NCI-H2171 treated with DMSO at 0.1 percent for 48 hours (cell line): ENCODE measurements at places on chromosomes 12 and 14.

DNA sequence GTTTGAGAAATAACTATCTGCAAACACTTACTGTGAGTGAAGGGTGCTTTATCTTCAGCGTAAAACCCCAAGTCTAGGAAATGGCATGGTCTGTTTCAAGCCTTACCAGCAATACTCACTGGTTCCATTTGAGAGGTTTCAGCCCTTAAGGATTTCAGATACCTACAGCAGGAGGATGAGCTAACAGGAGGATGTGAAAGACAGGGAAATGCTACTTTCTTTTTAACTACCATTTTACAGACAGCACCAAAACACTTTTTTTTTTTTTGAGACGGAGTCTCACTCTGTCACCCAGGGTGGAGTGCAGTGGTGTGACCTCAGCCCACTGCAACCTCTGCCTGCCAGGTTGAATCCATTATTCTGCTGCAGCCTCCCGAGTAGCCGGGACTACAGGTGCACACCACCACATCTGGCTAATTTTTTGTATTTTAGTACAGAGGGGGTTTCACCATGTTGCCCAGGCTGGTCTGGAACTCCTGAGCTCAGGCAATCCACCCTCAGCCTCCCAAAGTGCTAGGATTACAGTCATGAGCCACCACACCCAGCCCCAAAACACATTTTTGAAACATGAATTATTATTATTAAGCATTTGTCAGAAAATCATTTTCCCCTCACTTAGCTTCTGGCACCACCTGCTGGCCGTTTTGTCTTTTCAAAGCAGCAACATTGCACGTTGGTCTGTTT, 4.6 kb downstream of the MTRFR start:
- DNase-seq: peak; percentile 47

GRCh38 chr14:74514471-74514941, 20.9 kb downstream of the ISCA2 start:
- DNase-seq: no peak

- DNase-seq: no peak
These were observed 65.1 kb upstream of the DYNC1H1 start for GRCh38 chr14:101899263-101899662.

GRCh38 chr12:6553051-6553868, 2.6 kb downstream of the IFFO1 start:
- DNase-seq: peak; percentile 87

GRCh38 chr14:34259996-34260395, 202.0 kb downstream of the SPTSSA start:
- no peak for DNase-seq

GRCh38 chr12:104827587-104827986, 130.5 kb downstream of the SLC41A2 start:
- DNase-seq: no peak

DNA sequence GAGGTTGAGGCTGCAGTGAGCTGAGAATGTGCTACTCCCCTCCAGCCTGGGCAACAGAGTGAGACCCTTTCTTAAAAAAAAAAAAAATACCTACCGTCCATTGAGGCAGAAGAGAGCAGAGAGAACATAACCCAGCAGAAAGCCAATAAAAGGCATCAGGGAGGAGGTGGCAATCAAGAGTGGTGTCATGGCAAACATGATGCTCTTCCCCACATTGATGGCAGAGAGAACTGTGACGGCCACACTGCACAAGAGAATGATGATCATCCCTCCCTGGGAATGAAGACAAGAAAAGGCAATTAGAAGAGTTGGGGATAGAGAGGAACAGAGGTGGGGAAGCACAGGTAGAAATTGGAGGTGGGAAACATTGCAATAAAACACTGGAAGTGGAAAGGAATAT, 12.1 kb downstream of the SRSF5 start:
- DNase-seq: no peak

- no peak for DNase-seq
These were observed 374.9 kb downstream of the PDZRN4 start for GRCh38 chr12:41563051-41563450.

DNA sequence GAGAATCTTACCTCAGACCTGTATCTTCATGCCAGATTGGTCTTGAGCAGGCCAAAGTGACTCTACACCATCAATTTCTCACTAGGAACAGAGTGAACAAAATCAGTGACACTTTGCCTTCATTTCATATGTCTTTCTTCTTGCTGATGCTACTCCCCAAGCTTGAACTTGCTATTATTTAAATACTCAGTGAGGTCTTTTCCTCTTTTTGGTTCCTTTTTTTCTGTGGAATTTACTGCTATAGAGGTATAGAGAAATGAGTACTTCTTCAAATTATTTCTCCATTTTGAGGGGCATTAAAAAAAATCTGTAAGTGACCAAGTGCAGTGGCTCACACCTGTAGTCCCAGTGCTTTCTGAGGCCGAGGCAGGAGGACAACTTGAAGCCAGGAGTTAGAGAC, at the start of gene GPR33:
Gene GPR33 (minus strand): TSS at position 154 of the 400 bp plus-strand sequence. CDS start 4,074 bp downstream, outside the sequence.
- no peak for DNase-seq

DNA sequence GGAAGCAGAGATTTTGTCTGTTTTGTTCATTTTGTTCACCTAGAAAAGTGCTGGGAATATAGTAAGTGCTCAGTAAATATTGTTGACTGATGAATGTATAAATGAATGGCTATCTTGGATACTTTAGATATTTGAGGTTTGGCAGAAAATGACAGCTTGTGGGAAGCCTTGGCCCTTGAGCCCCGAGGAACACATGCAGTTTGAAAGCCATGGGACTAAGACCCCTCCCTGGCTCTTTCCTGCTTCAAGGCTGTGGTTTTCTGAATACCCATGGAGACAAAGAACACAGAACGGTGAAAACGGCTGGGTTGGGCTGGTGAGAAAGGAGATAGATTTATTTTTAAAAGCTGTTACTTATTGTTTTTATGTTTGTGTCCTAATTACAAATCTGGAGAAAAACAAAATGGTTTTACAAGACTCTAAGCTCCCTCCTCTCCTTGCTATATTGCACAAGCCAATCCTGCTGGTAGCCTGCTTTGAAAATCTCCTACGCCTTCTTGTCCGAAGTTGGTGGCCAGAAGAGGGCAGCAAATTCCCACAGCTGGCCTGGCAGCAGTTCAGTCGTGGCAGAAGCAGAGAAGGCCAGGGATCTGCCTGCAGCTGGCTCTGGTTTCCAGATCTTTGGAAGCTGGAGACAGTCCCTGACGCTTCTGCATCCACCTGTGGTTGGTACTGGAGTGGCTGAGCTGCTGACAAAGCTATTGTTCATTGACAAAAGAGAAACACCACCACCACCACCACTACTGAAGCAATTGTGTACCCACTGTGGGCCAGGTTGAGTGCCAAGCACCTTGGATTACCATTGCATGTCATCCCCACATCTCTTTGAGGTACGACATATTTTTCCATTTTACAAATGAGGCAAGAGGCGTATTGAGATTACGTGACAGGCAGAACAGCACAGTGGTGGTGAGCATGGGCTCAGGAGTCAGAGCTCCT, 5.2 kb upstream of the KRT85 start:
- DNase-seq: peak; percentile 93

- no peak for DNase-seq
These were observed 88.3 kb upstream of the MED13L start for GRCh38 chr12:116365606-116366455.

DNA sequence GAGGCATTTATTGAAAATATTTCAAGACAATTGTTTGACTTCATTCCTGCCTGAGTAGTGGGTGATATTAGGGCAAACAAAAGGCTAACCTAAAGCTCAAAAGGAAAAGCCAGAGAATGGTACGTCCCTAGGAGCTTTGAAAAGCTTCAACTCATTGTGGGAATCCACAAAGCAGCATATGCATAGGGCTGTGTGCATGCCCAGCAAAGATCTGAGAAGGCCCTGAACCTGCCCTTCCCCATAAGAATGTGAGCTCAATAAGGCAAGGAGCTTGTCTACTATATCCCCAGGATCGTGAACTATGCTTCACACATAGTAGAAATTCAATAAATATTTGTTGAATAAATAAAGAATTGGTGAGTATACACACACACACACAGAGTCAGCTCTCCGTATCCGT, 19.1 kb upstream of the RAD52 start:
- DNase-seq: no peak

DNA sequence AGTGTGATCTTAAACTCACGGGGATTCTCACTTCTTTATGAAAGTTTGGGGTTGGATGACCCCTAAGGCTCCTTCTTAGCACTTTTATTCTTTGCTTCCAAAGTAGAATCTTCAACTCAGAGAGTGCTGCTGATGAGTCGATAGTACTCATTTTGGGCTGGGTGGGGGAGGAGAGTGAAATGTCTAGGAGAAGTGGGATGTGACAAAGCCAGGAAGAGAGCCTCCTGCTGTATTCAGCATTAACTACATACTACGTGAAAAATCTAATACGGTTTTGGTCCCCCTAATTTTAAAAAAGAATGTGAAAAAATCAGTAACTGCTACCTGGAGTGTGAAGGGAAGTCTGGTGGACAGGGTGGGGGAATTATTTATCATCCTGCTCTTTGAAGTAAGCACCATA, 148.3 kb downstream of the SAMD4A start:
- no peak for DNase-seq

- DNase-seq: no peak
These were observed 21.1 kb downstream of the IRF2BPL start for GRCh38 chr14:77007183-77007974.
